ENCODE measurements at places on chromosomes 12 and 14. TPM values are rescaled to one million over a fixed set of nuclear protein-coding genes. Genes with fewer than 3 reads are reported as not detected.

GRCh38 chr14:91374879-91375702, 42.5 kb downstream of the CCDC88C start:
- no peak for DNase-seq

DNA sequence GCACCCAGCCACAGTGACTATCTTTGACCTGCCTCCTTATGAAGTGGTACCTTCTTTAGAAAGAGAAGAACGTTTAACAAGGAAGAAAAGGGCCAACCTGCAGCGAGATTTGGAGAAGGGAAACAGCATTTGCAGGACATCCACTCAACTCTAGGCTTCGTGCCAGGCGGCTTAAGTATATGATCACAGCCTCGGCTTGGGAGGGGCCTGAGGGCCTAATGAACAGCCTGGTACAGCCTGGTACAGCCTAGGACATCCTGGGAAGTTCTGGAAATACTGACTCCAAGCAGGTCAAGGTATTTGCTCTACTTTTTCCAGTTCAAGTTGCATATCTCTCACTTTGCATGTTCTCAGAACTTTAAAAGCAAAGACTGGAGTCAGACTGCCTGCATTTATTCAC, 16.1 kb downstream of the HCAR2 start:
- DNase-seq = no peak

The NEMF gene
- total RNA-seq = 54.3 TPM

The FOXA1 gene
- 0.36 TPM for total RNA-seq

GRCh38 chr12:117869551-117869950, 99.2 kb downstream of the KSR2 start:
- DNase-seq = no peak

The PLCZ1 gene
- not detected for total RNA-seq

The NUAK1 gene
- 21.7 TPM for total RNA-seq

DNA sequence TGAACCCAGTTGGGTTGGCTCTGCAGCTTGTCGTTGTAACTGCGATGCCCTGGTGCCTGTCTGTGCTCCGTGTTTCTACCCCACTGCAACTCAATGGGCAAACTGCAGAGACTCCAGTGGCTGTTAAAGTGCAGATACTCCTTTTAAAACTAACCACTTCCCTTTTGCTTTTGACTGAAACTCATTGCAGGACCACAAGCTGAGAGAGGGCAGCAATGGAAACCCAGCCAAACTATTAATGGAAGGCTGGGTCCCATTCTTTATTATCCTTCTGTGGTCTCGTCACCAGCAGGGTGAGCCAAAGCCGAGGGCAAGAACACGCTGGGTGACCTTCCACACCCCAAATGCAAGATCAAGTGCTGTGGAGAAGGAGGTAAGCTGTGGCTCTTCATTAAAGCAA, 910.4 kb downstream of the VRK1 start:
- no peak for DNase-seq

- peak; percentile 14 for DNase-seq
Measured at GRCh38 chr14:75181293-75182062, 5.1 kb upstream of the TMED10 start.

The NPFF gene
- total RNA-seq = not detected

The ZCCHC8 gene
- total RNA-seq = 22.8 TPM

The TAS2R31 gene
- total RNA-seq = 9.7 TPM

DNA sequence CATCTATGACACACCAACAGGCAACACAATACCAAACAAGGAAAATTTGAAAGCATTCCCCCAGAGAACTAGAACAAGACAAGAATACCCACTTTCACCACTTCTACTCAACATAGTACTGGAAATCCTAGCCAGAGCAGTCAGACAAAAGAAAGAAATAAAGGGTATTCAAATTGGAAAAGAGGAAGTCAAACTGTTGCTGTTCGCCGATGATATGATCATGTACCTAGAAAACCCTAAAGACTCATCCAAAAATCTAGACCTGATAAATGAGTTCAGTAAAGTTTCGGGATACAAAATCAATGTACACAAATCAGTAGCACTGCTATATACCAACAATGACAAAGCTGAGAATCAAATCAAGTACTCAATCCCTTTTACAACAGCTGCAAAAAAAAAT, 8.1 kb upstream of the ATL1 start:
- no peak for DNase-seq

The USP44 gene
- total RNA-seq = under 0.01 TPM

Measured in osteoblast (primary cell).